ENCODE measurements at places on chromosomes 13 and 19.

DNA sequence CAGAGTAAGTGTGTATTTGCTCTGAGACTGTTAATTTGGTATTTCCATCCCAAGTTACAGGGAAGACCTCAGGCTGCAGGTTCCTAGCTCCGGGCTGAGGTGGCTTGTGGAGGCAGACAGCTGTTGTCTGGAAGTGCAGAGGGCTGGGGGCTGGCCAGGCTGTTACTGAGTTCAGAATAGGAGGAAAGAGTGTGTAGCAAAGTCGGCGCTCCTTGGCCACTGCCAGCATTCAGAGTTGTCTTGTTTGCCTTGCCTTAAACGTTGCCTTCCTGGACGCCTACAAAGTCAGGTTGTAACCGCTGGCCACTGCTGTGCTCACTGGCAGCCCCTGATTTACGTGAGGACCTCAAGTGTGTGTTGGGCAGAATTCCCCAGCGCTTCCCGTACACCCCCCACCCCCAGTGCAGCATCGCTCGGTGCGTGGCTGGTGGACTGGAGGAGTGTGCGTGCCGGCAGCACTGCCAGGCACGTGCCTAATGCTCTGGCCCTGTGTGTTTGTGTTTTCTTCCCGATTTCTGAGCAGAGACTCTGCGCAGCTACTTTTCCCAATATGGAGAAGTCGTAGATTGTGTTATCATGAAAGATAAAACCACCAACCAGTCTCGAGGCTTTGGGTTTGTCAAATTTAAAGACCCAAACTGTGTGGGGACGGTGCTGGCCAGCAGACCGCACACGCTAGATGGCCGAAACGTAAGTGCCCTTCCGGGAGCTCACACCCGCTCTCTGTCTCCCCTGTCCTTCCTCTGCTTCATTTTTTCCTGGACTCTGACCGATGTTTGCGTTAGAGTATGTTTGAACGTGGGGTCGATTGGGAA is 10.5 kb downstream of the DAZAP1 start:
- DNase-seq, result no peak

DNA sequence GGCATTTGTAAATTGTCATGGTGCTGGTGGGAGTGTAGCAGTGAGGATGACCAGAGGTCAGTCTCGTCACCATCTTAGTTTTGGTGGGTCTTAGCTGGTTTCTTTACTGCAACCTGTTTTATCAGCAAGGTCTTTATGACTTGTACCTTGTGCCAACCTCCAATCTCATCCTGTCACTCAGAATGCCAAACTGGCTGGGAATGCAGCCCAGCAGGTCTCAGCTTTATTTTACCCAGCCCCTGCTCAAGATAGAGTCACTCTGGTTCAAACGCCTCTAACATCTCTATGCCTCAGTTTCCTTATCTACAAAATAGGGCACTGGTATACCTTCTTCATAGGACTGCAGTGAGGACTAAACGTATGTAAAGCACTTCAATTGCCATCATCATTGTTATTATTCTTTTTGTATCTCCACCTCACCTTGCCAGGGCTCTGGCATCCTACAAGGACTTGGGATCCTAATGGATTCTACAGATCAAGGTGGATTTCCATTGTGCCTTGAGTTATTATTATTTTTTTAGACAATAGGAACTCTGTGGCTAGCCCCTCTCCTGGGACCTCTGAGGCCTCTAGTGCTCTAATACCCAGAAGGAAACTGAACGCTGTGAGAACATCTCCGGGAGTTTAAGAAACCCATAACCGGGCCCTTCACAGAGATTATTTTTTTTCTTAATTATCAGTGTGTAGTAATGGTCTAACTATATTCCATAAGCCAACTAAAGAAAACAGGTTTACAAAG is 69.0 kb upstream of the RGCC start:
- DNase-seq, result no peak

DNA sequence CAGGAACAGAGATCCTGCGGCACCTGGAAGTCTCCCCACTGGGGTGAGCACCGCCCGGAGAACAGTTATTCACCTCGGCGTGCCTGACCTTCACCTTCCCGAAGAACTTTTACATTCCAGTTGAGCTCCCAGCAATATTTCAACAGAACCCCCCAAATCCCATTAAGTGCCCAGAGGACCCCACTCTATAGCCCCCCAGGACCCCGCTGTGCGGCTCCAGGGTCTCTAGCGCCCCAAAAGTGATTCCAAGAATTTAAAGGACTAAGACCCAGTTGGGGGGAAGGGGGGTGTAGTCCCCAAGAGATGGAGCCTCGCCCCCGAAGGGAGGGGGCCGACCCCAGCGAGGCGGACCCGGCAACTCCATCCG is 480 bp downstream of the GPR108 start:
- no peak for DNase-seq

GRCh38 chr19:47495478-47496372 is 11.7 kb upstream of the KPTN start:
- DNase-seq, result no peak

- DNase-seq, result no peak
Observed at GRCh38 chr19:36526581-36526980, 1.5 kb downstream of the ZNF260 start.

- no peak for DNase-seq
Observed at GRCh38 chr19:31387717-31388301, 38.6 kb upstream of the TSHZ3 start.

GRCh38 chr13:40186626-40187323 is 479.7 kb downstream of the FOXO1 start:
- no peak for DNase-seq
